ENCODE measurements at places on chromosomes 7 and 10.

GRCh38 chr10:13803566-13804554 lies 217.1 kb downstream of the PRPF18 start:
- no peak for DNase-seq

DNA sequence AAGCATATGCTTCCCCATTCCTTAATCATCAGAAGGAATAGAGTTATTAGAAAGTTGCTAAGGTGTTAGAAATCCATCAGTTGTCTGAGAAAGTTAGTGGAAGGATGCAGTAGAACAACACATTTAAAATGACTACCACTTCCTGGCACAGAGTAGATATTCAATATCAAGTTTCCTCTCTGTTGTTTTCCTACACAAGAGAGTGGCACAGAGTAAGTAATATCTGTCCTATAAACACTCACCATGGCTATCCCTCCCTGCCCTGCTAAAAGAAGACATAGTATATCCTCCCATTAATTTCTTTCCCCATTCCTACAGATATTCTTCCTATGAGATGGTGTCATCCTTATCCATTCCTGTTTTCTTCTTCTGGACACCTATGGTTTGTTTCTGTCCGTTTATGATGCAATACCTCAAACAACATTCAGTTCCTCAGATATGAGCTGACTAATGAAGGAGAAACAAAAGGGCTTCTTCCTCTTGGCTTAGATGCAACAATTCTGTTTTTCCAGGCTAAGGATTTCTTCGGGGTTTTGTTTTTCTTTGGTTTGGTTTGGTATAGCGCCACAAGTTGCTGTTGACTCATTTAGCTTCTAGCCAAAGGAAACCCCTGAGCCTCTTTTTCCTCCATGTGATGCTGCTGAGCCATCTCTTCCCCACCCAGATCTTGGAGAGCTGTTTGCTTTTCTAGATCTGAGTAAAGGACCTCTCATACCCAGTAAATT lies 32.9 kb upstream of the BPGM start:
- DNase-seq, result no peak

DNA sequence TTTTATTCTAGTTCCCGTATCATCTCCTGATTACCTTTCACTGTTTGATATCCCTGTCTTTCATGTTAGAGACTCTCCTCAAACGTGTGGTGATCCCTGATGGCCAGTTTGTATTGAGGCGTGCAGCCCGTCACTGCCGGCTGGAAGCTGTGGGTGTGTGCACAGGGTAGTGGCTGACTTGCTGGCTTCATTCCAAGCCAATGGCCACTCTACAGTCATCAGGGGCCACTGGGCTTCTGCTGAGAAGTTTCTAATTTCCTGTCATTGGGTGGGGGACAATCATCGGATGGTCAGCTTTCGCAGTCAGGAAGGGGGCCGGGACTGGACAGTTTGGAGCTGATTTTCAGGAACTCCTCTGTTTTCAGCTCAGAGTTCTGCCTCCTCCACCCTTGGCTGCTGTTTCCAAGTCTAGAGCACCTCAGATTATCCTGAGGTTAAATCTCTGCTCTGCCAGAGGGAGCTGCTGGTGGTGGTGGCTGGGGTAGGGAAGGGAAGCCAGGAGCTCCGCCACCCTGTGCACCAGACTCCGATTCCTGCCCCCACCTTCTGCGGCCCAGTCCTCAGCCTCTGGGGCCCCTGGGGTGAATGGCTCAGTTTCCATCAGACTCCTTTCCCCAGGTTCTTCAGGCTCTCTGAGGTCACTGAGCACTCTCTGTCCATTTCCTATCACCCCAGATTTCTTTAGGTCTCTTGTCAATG lies 34.9 kb downstream of the BAIAP2L1 start:
- DNase-seq, result no peak

- no peak for DNase-seq
These were observed 627 bp upstream of the FLNC start for GRCh38 chr7:128829391-128830166.

DNA sequence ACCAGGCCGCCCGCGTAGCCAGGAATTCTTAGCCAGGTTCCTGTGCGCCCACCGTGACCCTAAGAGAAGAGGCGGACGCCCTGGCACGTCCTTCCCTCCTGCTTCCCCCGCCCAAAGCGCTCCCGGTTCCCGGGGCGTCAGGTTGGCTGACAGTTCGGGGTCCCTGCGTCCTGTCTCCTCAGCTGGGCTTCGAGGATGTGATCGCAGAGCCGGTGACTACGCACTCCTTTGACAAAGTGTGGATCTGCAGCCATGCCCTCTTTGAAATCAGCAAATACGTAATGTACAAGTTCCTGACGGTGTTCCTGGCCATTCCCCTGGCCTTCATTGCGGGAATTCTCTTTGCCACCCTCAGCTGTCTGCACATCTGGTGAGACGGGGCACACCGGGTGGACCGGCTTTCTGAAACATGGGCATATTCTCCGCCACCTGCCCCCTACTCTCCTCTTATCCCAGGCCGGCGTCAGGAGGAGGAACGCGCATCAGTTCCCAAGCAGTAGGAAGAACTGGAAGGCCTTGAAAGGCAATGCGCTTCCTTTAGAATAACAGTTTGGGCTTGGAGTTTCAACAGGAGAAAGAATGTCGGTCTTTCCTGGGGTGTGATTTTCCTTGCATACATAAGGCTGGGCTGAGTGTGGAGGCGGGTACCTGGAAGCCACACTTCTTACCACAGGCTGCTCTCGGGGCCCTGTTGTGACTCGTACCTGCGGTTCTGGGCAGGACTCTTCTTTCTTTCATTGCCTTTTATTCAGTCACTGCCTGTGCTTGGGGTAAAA lies 728 bp downstream of the CAV2 start:
- DNase-seq, result no peak
